BE2C (cell line): ENCODE measurements at places on chromosomes 13 and 19.
A peak's percentile ranks its signal among the peaks of the same experiment; 100 is the strongest.

GRCh38 chr19:19594381-19594780, 24.1 kb downstream of the PBX4 start:
- no peak for DNase-seq

GRCh38 chr13:29515372-29515771, 80.1 kb downstream of the SLC7A1 start:
- no peak for DNase-seq

DNA sequence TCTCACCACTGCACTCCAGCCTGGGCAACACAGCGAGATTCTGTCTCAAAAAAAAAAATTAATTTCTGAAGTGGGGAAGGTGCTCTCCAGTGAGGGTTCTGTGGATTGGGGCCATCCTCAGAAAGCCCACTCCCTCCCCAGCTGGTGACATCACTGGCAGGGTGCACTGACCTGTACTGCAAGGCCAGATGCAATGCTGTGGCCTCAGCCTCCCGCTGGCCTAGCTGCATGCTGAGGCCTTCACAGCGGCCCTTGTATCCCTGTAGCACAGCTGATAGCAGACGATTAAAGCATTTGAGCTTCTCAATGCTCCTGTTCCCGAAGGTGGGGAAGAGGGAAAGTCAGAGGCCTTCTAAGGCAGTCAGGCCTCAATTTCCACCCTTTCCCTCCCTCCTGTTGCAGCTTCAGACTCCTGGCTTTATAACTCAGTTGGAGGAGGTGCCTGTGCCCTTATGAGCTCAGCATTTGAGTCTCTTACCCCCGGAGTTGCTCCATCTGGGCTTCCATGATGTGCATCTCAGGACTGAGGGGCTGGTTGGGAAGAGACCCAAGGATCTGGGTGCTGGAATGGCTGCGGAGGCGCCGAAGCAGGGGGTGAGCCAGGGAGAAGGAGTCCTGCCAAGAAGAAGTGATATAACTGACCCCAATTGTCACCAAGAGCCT, 5.3 kb downstream of the USHBP1 start:
- DNase-seq = no peak

DNA sequence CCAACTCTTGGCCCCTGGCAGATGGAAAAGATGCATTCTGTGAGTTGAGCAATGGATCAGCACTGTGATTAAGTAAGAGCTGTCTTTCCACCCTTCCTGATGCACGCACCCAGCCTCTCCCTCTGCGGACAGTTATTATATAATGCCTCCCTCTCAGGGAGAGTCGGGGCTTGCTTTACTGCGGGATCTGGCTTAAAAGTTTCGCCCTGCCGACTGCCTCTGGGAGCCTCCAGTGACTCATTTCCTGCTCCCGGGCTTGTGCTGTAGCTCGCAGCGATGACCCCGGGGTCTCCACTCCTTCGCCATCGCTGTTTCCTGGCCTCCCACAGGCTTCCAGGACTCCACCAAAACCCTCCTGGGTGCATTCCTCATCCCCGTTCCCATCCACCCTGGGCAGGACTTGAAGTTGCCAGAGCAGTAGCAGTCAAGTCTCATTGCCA, 107.4 kb upstream of the SLC7A1 start:
- peak; percentile 65 for DNase-seq

- peak; percentile 37 for DNase-seq
These were observed 12.6 kb upstream of the GARRE1 start for GRCh38 chr19:34241513-34242337.

- DNase-seq = no peak
These were observed 14.8 kb downstream of the BRD4 start for GRCh38 chr19:15317392-15318071.

- DNase-seq = no peak
These were observed 3.0 kb upstream of the MATK start for GRCh38 chr19:3788996-3789778.

DNA sequence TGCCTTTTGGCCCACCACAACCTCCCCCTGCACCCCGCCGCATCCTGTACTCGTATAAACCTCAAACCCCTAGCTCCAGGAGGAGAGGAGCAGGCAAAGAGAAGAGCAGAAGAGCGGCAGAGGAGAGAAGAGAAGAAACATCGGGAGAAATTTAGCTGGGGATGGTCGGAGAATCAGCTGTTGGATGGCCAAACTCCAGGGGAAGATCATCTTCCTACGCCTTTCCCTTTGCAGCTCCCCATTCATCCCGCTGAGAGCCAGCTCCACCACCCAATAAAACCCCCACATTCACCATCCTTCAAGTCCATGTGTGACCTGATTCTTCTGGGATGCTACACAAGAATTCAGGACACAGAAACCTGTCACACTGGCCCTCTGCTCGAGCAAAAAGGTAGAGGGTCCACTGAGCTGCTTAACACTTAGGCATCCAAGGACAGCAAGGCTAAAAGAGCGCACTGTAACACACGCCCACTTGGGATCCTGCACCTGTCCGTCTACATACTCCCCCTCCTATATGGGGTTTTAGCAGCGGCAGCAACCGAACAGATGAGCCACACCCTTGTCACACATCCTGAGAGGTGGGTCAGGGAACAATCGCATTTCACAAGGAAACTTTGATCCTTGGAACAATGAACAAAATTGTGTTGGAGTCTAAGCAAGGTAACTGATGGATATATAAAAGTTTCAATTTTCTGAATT, 51.6 kb upstream of the MIR17HG start:
- no peak for DNase-seq

DNA sequence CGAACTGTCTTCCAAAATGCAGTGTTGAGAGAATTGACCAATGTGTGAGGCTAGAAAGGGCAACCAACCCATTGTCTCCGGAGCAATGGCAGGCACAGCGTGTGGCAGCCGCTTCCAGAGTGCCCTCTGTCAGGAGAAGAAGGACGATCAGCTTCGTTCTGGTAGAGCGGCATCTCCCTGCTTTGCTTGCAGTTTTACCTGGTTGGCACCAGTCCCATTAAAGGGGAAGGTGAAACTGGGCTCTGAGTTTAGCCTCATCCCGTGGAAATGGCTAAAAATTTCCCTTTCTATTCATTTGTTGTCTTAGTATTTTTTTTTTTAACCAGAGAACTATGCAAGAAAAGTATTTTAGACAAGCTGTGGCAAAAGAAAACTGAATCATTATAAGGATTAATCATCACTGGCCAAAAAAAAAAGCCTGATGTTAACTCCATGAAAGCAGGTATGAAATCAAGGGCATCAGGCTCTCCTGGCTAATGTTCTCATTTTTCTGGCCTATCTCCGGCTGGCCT, 81.5 kb upstream of the SLC7A1 start:
- no peak for DNase-seq

DNA sequence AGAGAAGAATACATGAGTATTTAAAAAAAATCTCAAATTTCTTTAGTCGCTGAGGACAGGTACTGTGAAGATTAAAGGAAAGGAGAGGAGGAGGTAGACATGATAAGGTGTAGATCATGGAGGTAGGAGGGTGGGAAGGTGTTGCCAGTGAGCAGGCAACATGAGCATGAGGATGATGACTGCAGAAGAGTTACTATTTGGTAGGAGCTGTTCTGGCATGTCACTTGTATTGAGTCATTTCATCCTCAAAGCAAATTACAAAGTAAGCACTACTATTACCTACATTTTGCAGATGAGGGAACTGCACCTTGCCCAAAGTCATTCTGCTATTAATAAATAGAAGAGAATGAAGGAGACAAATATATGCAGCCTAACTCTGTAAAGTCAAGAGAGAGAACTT, 435.8 kb upstream of the KLF12 start:
- no peak for DNase-seq

GRCh38 chr19:42105368-42105767, 26.9 kb downstream of the POU2F2 start:
- no peak for DNase-seq

GRCh38 chr19:13530720-13531119, 24.4 kb upstream of the CACNA1A start:
- no peak for DNase-seq

- peak; percentile 79 for DNase-seq
These were observed 15.2 kb upstream of the EHD2 start for GRCh38 chr19:47697863-47698609.

- DNase-seq = no peak
These were observed 704 bp downstream of the ZNF814 start for GRCh38 chr19:57888107-57888559.
